EL (cell line): ENCODE measurements at places on chromosomes 1 and 21.

DNA sequence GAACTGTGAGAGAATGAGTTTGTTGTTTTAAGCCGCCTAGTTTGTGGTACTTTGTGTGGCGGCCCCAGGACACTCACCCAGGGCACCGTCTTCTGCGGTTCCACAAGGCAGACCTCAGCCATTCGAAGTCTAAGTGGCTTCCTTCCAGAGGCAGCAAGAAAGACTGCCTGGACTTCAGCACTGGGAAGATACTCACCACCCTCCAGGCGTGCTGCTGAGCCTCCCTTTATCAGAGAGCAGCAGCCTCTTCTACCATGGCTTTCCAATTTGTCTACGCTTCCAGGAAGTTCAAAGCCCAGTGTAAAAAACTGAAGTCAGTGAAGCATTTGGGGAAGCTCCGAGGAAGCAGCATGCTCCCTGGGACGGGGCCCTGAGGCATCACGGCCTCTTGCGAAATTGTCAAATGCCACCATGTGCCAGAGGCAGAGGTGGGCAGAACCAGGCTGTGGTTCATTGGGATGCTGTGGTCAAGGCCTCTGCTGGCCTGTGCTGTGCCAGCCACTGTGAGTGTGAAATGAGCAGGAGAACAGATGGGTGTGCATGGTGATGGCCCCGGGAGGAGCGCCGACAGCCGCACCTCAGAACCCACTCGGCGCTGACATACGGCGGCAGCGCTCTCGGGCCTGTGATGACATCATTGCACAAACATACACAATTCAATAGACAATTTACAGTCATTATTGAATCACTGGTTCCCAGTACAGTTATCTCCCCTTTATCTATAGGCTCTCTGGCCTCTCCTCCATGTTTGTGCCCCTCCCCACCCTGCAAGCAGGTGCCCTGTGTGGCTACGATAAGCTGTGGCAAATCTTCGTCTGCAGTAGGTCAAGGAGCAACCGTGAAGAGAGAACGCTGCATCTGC lies 110.4 kb downstream of the PDE9A start:
- DNase-seq, result no peak

GRCh38 chr1:33957854-33958253 lies 94.0 kb downstream of the HMGB4 start:
- no peak for DNase-seq

DNA sequence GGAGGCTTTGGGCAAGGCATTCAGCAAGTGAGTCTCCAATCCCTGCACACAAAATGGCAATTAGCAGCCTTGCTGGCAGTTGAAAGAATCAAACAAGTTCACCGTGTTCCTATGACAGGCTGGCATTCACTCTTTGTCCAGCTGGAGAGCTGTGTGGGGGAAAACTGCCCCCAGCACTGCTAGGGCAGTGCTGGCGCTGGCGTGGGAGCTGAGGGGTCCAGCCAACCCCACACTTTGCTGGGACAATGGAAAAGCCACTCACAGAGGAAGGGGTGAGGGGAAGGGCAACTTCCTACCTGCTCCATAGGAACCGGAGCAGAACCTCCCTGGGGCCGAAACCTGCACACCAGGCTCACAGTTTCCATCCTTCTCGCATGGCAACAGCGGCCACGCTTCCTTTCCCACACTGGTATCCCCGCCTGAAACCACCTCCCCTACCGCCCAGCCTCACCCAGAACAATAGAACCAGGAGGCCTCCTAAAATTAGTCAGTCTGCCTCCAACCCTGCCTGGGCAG lies 26.7 kb upstream of the KCNN3 start:
- DNase-seq, result no peak

- peak; percentile 57 for DNase-seq
These were observed 147.9 kb downstream of the MAGI3 start for GRCh38 chr1:113538225-113538624.

GRCh38 chr1:116008656-116009390 lies 32.5 kb downstream of the SLC22A15 start:
- DNase-seq, result no peak
